ENCODE measurements at places on chromosomes 7 and 10.
A peak's percentile ranks its signal among the peaks of the same experiment; 100 is the strongest.

DNA sequence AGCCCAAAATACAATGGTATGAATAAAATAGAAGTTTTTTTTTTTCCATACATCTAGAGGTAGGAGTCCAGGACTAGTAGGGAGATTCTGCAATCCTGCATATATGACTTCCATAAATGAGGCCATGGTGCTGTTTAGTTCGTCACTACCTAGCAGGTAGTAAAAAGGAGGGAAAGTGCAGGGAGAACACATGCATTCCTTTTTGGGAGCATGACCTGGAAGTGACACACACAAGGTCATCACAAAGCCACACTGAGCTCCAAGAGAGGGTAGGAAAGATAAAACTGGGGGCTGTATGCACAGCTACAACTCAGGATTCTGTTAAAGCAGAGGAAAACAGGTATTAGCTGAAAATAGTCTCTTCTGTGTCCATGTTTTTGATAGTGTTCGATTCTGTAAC lies 2.2 kb downstream of the CROT start:
- DNase-seq, result no peak

DNA sequence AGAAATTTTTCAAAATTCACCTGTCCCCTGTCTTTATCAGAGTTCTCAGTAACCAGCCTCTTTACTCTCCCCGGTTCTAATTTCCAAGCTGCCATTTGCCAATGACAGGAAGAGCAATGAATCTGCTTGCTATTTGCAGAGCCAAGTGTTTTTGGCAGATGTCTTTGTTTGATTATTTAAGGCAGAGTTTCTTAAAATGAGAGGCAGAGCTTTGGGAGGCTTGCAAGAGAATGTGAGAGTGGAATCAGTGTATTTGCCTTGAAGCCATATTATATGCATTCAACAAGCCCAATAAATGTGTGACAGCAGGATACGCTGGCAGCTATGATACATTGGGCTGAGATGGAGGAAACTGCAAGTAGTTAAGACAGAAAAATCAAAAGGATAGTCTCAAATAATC lies 196.5 kb downstream of the PHF14 start:
- DNase-seq, result no peak

- DNase-seq, result no peak
Observed at GRCh38 chr10:113118882-113119281, 168.8 kb downstream of the TCF7L2 start.

- peak; percentile 15 for DNase-seq
Observed at GRCh38 chr10:72259491-72260238, 14.1 kb upstream of the DDIT4 start.

DNA sequence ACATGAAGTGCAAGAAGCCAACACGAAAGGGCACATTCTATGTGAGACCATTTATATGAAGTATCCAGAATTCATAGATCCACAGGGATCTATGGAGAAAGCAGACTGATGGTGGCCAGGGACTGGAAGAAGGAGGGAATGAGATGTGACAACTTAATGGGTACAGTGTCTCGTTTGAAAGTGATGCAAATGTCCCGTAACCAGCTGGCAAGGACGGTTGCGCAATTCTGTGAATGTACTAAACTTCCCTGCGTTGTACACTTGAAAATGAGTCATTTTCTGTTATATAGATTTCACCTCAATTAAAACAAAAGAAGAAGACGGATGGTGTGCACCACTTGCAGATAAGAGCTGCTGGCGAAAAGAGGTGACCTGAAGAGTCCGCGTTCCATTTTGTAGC lies 861.1 kb downstream of the TYW1 start:
- DNase-seq, result no peak
